Globus pallidus (tissue), 1 donor: ENCODE measurements at places on chromosomes 4 and X.
A peak's percentile ranks its signal among the peaks of the same experiment; 100 is the strongest.

DNA sequence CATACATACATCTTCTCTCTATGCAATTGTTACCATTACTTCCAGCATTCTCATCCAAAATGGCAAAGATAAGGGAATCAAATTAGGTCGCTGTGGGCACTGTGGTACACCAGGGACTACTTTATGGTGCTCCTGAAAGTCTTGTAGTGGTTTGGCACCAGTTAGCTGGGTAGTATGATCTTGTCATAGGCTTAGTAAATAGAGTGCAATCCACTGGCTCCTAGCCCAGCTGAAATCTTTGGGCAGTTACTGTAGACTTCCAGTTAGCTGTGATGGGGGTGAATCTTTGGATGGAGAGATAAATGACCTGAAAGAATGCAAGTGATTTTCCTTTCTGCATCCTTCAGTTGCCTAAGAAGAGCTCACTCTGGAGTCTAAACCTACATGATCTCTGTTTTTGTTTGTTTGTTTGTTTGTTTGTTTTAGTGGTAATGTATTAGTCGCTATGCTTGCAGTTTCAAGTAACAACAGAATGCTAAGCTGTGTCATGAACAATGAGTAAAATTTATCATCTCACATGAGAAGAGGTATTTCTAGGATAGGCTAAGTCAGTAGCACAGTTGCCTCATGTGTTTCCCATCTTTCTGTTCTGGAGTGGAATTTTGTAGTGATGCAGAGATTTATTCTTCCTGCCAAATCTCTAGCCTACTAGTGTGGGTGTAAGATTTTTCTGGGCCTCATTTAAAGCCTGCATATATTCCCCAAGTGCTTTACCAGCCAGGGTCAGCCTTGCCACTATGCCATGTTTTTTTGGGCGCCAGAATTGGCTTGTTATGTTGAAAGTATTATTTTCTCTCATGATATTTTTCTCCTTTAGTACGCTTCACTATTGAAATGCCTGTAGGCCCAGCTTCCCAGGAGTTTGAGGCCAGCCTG lies 24.2 kb downstream of the HERC3 start:
- DNase-seq = no peak

DNA sequence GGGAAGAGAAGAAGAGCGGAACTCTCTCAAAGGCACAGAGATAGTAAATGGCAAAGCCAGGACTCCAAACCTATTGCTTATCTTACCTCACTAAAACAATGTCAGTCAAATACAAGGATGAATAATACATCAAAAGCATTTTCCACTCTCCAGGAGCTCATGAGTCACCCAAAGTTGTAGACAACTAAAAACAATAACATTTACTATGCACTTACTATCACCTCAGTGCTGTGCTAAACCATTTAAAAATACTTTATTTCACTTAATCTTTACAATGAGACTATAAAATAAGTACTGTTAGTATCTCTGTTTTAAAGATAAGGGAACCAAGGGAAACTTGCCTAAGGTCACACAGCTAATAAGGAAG lies 163.2 kb upstream of the SPANXC start:
- no peak for DNase-seq

DNA sequence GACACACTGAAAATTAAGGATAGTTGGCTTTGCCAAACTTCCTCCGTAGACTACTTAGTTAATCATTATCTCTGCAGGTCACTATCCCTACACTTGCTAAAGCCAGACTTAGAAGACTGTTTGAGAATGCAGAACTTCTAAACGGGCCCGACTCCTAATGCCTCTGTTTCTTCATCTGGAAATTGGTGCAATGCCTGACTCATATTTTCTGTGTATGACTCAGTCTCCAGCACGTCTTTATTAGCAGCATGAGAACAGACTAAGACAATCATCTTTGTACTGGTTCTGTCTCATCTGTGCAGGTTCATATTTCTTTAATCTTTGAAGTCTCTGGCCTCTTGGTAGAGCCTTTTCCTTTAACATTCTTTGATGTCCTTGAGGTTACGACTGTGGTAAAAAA lies 411.9 kb upstream of the ACTRT1 start:
- DNase-seq = no peak

- no peak for DNase-seq
Measured at GRCh38 chr4:129113434-129113833, 17.5 kb downstream of the C4orf33 start.

DNA sequence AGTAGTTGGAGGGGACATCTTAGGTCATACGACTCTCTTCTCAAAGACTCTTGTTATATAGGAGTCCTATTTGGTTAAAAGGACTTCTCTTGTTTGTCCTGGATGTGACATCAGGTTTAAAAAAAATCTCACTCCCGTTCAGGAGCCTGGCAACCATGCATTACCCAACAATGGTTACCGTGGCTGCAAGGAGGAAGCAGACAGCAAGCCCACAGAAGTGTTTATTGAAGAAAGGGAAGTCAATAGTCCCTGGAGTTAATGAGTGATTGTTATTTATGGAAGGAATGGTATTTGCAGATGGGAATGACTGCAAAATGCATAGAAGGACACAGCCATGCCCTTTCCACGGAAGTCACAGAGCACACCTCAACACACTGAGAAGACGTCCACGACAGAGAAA lies 75.9 kb upstream of the ENPP6 start:
- no peak for DNase-seq

GRCh38 chr4:177404986-177405385 lies 37.3 kb downstream of the AGA start:
- no peak for DNase-seq

- no peak for DNase-seq
Measured at GRCh38 chr4:139782926-139783522, 117.4 kb downstream of the MGST2 start.

DNA sequence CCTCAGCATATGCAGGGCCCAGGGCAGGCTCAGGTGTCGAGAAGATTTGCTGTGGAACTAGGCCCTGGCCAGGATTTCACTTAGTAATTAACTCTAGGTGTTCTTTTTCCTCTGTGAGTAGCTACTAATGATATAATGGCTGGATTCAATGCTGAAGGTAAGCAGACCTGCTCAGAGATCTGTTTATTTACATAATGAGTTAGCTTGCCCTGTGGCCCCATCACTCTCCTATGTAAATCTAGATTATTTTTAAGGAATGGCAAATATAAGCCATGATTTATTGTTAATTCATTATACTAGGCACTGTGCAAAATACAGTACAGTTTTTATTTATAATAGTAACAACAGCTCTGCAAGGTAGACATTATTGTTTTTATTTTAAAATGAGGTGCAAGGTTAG lies 117.2 kb downstream of the IRF2 start:
- DNase-seq = no peak

DNA sequence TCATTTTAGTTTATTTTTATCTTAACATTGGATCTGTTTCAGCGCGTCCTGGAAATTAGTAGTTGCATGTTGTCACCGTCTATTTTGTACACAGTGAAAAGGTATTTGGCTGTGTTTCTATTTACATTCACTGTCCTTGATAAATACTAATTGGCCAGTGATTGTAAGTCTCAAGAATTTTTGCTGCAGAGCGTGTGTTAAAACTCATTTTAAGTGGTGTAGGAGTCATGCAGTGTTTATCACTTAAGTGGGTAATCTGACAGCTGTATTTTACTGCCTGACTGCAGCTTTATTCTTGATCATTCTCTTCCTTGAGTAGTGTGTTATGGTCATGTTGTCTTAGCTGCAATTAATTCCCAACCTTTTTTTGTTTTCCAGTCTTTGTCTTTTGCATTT lies 9.8 kb downstream of the GUCY1A1 start:
- DNase-seq = no peak

- no peak for DNase-seq
Measured at GRCh38 chrX:100648458-100649417, 4.7 kb downstream of the SRPX2 start.

DNA sequence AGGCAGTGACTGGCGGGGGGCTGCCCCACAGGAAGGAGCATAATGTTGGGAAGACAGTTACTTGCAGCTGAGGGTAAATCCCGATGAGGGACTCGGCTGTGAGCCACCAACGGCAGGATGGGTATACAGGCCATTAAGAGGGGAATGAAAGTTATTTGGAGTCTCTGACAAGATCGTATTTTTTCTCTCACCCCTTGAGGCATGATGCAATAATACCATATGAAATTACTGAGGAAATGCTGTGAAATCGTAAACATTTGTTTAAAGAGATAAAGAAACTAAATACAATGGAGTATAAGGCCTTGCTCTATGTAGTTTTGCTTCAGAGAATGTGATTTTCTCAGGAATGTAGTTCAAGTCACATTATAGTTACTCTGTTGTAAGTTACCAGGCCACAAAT lies 12.7 kb downstream of the IL1RAPL1 start:
- DNase-seq = no peak

- peak; percentile 5 for DNase-seq
Measured at GRCh38 chr4:189364032-189364449, 576.6 kb upstream of the FRG1 start.

DNA sequence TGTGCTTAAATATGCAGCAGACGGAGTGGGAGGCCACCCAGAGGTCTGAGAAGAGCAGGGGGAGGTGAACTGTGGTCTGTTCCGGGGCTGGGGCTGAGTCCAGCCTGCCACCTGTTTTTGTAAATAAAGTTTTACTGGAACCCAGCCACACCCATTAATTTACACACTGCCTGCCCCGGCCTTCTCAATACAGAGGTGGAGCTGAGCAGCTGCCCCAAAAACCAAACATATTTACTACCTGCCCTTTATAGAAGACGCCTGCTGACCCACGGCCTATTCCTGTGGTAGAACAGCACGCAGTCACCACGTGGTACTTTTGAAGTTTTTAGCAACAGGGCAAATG lies 45.9 kb downstream of the FGFRL1 start:
- DNase-seq = no peak

DNA sequence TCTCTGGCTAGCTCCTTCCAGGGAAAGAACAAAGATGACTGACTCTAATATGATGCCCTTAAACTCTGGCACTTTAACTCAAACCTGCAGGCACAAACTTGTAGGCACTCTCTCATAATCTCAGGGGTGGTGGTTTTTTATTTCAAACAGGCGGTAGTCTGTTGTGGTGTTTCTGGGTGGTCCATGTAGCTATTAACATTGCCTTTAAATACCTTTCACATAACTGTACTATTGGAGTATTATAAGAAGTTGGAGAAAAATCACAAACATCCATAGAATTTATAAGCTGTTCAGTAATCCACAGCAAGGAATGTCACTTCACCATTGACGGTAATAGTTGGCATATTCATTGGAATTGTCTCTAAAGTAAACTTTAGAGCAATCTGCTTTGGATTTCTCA lies 204.2 kb upstream of the PDE5A start:
- DNase-seq = no peak

DNA sequence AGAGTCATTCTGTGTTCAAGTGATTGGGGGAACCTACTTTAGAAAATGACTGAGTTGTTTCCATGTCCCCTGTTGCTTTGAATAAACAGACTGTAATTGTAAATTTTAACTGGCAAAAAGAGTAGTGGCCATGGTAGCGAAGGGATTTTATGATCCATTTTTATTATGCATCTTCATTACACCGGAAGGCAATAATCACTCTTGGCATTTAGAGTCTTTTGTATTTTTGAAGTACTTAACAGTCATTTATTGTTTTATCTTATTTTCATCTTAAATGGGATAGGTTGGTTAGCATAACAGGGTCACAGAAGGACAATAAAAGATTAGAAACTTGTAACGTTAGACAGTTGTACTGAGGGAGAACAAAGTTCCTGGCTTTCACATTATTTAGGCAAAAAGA lies 11.0 kb upstream of the OTC start:
- DNase-seq = no peak

DNA sequence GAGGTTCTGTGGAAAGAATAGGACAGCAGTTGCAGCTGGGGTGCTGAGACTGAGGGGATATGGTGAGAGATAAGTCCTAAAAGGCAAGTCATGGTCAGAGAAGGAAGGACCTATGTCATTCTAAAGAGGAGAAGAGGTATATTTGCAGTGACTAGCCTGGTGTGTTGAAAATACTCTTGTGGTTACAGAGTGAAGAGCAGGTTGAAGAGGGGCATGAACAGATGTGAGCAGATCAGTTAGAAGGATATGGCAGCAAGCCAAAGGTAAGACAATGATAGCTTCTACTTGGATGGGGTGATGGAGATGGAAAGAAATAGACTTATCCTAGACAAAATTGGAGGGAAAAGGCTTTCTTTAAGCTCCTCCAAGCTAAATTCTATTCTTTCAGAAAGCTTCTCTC lies 469.8 kb upstream of the CPEB2 start:
- DNase-seq = no peak

- DNase-seq = no peak
Measured at GRCh38 chr4:12178614-12179610, 750.2 kb upstream of the HS3ST1 start.

DNA sequence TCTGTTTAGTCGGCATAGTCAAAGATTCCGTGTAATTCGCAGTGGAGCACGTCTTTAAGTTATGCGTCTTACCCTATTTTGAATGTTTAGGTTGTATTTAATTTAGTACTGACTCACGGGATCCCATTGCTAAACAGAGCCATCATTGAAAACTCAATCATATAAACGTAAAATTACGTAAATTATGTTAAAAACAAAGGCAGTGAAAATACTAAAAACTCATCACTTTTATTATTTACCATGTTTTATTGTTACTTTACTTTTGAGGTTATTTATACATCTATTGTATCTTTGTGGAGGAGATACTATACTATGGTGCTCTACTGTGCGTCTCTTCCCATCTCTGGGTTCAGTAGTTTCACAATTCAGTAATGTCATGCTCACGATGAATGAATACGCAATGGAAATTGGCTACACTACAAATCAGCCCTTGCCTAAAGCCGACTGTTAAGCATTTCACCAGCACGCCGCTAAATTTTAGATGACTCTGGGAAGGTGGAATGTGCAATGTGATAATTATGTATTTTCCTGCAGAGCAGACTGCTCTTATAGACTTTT lies 944 bp downstream of the FUNDC2 start:
- peak; percentile 29 for DNase-seq

DNA sequence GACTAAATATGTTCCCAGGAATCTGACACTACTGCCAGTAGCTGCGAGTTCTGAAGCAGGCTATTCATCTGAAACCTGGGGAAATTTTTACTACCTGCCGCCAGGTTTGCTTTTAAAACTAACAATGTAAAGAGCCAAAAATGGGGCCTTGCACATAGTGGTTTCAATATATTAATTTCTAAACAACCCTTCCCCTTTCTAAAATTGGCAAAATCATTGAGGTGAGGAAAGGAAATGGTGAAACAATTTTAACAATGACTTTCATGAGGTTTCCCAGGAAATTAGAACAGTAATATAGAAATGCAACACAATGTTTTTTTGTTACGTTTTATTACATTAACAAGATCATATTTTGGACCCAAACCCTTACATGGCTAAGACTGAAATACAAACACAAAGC lies 21.3 kb downstream of the FANCB start:
- DNase-seq = no peak

DNA sequence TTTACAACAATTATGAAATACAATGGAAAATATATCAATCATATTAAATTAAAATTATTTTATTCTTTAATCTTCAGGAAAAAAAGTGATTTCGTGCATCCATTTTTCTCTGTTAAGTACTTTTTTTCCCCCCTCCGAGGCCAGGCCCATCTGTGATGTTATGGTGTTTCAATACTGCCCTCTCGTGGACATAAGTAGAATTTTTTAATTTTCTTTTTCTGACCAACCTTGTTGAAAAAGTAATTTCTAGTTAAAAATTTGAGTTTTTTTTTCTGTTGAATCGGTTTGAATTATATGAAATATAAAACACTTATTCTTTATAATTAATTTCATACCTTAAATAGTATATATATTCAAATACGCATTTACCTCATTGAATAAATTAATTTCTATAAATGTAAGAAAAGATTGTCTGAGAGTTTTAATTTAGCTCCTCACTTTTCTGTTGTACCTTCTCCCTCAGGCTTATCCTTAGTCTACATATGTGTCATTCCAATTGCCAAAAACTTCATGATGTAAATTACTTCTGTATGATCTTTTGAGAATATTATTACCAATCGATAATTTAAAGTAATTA lies 175.8 kb upstream of the TECRL start:
- peak; percentile 24 for DNase-seq

- DNase-seq = no peak
Measured at GRCh38 chrX:19658030-19658429, 142.7 kb upstream of the MAP3K15 start.
